ENCODE measurements at places on chromosomes 6 and 20. TPM values are rescaled to one million over a fixed set of nuclear protein-coding genes. Genes with fewer than 3 reads are reported as not detected.

- DNase-seq = no peak
These were observed 17.6 kb upstream of the PYGB start for GRCh38 chr20:25230166-25230831.

DNA sequence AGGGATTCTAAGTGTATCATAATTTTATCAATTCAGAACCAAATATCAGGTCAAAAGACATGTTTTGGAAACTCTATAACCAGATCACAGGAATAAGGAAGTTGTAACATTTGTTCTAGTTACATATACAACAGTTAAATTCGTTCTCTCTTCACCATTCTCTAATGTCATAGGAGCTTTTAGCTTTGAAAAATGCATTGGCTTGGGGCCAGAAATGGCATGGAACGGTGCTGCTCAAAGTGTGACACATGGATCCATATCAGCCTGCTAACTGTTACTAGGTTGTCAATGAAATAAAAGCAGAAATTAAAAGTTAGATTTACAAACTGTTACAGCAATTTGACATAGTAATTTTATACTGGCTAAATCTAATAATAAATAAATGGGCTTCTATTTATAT, 120.3 kb downstream of the LCA5 start:
- DNase-seq = no peak

DNA sequence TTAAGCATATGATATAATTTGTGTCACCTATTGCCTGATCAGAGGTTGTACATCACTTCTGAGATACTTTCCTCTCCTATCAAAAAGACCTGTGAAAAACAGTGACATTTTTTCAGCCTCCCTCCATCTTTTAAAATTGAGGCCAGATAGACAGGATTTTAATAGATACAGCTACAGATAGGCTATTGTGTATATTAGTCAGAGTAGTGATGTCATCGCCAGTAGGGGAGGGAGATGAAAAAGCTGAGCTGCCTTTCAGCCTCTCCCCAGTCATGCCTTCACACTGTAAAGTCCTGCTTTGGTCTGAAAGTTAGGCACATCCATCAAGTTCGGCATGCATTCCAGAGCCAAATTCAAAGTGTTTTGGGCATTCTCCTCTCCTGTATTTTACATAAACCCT, 7.9 kb upstream of the PABPC1L start:
- no peak for DNase-seq

- no peak for DNase-seq
These were observed 156.0 kb upstream of the BEND3 start for GRCh38 chr6:107271208-107271790.

DNA sequence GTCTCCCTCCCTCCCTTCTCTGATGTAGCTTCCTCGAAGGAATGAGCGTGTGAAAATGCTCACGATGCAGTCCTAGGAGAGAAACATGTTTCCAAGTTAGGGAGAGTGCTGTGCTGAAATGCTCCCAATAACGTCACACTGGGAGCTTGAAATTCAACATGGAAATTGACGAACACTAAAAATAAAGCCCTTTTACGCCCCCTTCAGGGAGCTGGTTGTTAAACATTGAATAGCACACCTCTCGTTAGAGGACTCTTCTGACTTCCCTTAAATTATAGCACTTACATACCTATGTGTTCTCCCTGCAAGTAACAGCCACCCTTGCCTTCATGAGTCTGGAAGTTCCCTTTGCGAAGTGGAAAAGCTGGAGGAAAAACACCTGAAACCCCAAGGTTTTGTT, 88.6 kb downstream of the BFSP1 start:
- no peak for DNase-seq

DNA sequence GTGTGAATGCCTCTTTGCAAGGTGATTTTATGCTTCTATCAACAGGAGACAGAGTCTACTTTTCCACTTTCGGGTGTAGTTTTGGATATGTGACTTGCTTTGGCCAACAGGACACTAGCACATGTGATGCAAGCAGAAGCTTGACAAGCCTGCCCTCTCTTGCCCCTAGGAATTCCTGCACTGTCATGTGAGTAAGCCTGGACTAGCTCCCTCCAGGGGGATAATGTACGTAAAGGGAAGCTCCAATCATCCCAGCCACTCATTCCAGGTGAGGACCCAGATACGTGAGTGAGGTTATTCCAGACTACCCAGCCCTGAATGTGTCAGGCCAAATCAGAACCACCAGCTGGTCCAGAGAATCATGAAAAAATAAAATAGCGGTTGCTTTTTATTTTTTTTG, 33.3 kb downstream of the BEND3 start:
- peak; percentile 75 for DNase-seq

DNA sequence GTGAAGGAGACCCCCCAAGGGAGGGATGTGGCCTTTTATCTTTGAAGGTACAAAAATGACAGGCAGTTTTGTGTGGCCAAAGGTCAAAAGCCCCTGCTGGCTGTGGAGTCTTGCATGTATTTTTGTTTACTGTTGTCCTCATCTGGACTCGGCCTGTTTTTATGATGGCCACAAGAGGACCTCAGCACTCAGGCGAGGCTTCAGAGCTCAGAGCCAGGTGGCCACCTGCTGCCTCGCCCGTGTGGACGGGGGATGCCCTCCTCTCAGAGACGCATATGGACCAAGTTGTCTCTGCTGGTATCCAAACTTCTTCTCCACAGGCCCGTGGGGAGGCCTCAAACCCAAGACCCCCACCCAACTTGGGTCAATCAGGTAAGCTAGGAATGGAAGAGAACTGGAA, 118.2 kb downstream of the DACT2 start:
- no peak for DNase-seq

DNA sequence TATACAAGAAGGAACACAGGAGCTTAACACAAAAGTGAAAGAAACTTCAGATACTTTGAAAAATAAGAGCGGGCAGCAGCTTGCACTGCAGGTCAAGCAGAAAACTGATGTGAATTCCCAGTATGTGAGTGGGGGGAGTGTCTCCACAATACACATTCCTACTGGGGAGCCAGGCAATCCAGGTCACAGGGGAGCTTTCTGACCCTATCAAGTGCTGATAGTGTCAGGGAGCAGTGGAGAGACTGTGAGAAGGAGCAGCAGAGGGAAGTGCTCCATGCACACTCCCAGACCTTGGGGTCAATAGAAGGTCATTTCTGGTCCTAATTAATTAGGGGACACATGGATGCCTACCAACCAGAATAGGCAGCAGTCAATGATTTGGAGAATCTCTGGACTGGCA, 59.4 kb downstream of the PDSS2 start:
- DNase-seq = no peak

DNA sequence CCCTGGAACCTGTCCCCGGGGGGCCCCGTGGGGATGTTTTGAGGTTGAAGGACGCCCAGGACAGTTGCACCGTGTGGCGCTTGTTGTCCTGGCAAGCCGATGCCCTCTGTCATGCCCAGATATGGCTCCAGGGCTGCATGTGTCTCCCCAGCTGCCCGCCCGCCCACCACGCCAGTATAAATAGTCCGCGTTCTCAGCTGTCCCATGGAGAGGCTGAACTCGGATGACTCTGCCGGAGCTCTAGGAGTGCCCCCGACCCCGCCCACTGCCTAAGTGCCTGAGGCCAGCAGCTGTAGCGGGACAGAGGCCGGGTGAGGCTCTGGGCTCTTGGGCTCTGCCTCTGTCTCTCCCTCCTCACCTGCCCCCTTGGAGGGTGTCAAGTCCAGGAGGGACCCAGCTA, 83.0 kb upstream of the GATA5 start:
- DNase-seq = no peak

- DNase-seq = no peak
These were observed 79.2 kb upstream of the FOXA2 start for GRCh38 chr20:22663528-22664025.

- DNase-seq = peak; percentile 42
These were observed 686 bp downstream of the COL12A1 start for GRCh38 chr6:75204959-75205775.

DNA sequence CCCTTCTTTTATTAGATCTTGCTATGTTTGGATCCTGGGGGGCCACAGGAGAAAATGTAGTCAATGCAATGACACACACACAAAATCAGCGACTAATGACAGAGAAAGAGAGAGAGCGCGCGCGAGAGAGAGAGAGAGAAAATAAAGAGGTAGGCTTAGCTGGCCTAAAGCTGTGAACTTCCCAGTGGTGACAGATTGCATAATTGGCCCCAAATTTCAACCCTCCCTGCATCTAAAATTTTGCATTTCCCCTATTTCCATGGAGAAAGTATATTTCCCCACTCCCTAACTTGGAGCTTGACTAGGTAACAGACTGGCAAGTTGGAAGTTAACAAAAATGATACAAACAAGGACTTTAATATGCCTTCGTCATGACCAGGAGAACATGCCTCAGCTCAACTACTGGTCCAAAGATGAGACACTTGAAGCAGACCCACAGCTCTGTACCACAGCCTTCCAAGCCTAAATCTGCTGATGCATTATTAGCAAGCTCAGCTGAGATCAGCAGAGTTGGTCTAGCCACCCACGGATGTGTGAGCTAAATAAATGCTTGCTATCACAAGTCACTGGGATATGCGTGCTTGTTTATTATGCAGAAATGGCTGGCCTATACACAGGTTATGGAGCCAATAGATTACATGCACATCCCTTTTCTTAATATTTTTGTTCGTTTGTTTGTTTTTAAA, 118.1 kb upstream of the PRDM1 start:
- DNase-seq = no peak

DNA sequence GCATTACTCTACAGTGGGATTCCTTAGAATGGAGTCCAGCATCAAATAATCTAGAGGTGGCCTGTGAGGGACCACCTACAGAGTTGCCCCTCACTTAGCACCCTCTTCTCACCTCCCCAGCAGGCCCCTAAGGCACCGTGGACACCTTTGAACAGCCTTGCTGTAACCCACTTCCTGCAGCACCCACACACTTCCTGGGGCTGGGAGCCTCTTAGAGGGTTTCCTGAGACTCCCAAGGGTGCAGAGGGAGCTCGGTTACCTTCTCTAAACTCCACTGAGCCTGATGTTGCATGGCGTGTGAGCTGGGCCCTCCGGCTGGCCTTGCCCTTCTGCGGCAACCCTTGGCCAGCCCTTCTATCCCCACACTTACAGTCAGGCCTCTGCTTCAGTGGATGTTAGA, 7.3 kb upstream of the SIRPG start:
- DNase-seq = no peak

DNA sequence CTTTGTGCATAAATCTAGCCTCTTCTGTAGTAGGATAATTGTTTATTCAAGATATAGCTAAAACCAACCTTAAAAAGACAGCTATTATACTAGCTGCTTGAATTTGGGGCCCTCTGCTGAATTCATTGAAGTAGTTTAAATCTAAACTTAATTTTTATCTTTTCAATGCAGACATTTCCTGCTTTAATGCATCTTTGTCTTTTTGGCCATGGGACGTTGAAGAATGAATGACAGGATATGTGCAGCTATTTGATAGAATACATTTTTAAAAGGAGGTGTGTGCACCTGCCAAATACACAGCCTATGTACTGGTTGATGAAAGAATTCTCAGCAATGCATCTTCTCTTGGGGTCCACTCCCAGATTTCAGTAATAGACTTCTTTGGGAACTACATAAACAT, 524.9 kb downstream of the PHF3 start:
- no peak for DNase-seq

GRCh38 chr6:7902221-7902620, 8.4 kb downstream of the TXNDC5 start:
- DNase-seq = peak; percentile 37

- no peak for DNase-seq
These were observed 294.2 kb upstream of the RSPO3 start for GRCh38 chr6:126824226-126824625.

CLPSL1 gene
- total RNA-seq = not detected

BPIFB2 gene
- total RNA-seq = not detected

OLIG3 gene
- total RNA-seq = not detected

TRIM40 gene
- not detected for total RNA-seq

MAP7 gene
- 20.8 TPM for total RNA-seq

IBTK gene
- 29.5 TPM for total RNA-seq

PCSK2 gene
- total RNA-seq = not detected

PREX1 gene
- 1.3 TPM for total RNA-seq

EYS gene
- total RNA-seq = 0.07 TPM
